Activated CD4-positive, alpha-beta memory T cell treated with anti-CD3 and anti-CD28 coated beads, Interleukin-2, amount 10 ng/mL, durations not matched to agents 7 days and 5 days (primary cell): ENCODE measurements at places on chromosomes 13 and 19.
A peak's percentile ranks its signal among the peaks of the same experiment; 100 is the strongest.

DNA sequence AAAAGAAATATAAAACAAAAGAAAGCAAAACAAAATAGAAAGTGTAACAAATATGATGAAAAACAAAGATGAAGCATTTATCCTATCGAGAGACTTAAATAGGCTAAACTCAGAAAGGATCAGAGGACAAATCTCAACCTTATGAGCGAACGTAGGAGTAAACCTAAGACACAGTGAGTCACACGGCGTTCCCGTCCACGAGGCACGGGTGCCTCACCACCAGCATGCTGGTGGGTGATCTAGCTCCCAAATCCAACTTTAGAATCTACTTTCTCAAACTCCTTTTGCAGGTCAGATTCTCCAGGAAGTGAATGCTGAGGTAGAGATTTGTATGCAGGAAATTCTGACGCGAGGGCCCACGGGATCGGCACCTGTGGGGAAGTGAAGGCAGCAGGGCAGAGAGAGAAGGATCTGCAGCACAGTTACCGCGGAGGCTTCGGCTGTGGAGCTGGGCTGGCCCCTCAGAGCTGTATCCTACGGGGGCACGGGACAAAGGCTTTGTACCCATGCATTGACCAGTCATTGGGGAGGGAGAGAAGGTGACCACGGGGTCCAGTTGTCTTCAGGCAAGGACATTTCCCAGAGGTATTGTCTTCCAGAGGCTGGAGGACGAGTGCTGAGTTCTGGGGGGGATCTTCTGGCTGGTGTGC is 7.5 kb upstream of the MIER2 start:
- DNase-seq: no peak

DNA sequence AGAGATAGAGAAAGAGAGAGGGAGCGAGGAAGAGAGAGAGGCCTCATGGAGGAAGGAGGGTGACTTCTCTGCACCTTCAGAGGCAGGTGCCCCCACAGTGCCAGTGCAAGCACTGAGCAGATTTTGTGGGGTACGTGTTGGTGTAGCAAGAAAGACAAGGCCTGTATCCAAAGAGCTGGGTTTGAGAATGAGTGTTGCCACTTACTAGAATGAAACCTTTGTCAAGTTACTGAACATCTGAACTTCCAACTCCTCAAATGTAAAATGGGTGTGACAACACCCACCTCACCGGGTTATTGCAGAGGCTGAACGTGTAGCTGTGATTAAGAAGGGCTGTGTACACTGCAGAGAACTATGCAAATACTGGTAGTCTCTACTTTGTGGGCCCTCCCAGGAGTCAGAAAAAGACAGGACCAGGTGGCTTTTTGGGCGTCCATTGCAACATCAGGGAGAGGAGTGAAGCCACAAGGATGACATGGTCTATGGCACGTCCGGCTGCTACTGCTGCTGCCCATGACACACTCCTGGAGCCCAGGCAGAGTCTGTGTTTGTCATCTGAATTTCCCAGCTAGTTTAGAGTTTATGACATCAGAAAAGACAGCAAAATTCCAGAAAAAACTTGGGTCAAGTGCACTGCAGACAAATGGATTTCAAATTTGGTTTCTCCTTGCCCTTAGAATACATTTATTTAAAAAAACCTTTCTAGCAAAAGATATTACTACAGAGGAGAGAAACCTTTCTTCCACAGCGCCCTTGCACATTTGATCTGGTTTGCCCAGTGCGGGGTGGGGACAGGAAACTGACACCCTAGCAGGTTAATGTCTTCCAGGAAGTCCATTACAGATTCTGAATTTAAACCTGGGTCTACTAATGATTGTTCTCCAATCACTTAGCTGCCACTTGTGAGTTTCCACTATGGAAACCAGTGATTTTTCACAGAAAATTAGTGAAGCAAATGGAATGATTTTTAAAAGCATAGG is 54.0 kb upstream of the ATP12A start:
- DNase-seq: peak; percentile 65

GRCh38 chr13:67519356-67519755 is 289.2 kb upstream of the PCDH9 start:
- DNase-seq: no peak

DNA sequence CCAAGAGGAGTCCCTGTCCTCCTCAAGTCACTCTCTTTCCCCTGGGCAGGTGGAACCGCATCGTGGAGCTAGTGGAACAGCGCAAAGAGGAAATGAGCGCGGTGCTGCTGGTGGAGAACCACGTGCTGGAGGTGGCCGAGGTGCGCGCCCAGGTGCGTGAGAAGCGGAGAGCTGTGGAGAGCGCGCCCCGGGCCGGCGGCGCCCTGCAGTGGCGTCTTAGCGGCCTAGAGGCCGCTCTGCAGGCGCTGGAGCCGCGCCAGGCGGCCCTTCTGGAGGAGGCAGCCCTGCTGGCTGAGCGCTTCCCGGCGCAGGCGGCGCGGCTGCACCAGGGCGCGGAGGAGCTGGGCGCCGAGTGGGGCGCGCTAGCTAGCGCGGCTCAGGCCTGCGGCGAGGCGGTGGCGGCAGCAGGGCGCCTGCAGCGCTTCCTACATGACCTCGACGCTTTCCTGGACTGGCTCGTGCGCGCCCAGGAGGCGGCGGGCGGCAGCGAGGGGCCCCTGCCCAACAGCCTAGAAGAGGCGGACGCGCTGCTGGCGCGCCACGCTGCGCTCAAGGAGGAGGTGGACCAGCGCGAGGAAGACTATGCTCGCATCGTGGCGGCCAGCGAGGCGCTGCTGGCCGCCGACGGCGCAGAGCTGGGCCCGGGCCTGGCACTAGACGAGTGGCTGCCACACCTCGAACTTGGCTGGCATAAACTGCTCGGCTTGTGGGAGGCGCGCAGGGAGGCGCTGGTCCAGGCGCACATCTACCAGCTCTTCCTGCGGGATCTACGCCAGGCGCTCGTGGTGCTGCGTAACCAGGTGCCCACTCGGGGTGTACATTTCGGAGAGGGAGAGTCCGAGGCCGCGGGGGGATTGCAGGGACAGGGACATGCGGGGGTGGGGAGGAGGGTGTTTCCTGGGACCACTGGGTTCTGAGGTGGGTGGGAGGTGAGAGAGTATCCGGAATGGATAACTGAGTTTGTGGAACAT is 52.8 kb downstream of the SPTBN4 start:
- no peak for DNase-seq

- peak; percentile 86 for DNase-seq
These were observed 8.4 kb downstream of the PEAK3 start for GRCh38 chr19:2273356-2274184.

DNA sequence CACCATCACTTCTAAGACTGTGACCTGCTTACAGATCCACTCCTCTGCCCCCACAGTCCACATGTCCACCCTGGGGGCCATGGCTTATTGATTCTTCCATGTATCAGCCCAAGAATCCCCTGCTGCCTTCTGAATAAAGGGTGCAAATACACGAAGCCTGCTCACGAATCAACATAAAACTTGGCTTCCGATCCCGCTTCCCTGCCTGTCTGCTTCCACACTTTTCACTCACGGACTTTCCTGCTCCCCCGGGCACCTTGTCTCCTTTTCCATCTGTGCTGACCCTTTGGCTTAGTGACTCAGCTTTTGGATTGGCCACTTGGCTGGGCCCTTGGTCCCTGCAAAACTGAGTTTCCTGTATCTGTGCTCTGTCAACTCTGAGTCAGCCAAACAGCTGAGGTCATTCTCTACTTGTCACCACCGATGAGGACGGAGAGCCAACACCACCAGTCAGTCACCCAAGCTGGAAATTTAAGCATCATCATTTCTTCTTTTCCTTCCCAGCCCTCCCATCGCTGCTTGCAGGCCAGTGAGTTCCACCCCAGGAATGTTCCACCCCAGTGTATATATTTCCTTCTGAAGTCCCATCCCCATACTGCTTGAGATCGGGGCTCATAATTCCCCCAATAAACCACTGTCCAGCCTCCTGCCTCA is 11.4 kb upstream of the USP12 start:
- no peak for DNase-seq

DNA sequence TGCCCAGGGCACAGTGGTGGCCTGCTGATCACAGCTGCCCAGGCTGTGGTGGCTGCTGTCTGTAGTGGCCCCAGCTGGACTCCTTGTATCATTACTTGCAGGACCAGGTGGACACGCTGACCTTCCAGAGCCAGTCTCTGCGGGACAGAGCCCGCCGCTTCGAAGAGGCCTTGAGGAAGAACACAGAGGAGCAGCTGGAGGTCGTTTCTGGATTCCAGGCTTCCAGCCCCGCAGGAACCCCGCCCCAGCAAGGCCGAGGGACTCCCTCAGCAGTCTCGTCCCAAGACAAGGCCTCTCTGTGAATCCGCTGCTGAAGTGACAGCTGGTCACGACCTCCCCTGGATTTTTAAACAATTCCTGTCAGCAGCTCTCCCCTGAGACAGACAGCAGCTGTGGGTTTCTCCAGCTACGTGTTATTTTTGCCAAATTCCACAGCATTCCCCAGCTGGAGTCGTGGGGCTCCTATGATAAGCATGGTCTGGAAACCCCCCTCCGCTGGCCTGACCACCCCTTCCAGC is 98.3 kb downstream of the SLC7A1 start:
- DNase-seq: no peak

DNA sequence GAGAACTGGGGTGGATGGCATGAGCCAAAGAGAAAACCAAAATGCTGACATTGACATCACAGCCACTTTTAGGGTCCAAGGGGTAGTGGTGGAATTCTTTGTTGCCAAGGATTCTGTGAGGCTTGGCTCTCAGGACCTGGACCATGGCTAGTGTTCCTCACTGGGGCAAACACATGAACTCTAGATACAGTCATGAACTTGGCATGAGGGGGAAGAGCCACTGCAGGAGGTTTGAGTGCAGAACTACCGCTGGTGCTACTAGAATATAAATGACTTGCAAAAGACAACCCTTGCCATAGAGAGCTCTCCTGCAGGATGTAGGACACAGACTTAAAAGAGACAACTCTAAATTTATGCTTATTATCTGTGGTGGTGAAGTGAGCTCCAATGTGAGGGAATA is 29.8 kb upstream of the FRY start:
- DNase-seq: no peak

DNA sequence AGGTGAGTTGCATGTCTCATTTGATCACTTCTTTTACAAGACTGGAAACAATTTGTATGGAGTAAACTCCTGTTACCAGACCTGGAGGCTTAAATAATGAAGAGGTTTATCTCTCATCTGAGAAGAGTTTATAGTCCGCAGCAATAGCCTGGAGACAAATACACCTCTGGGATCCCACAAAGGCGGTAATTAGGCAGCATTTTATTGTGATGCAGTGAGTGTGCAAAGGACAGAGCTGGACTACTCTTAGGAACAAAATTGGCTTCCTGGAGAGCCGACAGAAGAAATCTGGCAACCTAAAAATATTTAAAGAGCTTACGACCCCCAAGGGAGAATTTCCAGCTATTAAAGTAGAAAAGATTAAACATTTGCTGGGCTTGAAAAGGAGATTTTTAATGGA is 11.8 kb upstream of the KATNAL1 start:
- DNase-seq: no peak

GRCh38 chr19:35213663-35214632 is 14.6 kb downstream of the FAM187B start:
- peak; percentile 78 for DNase-seq

- DNase-seq: peak; percentile 61
These were observed 9.9 kb downstream of the LTBP4 start for GRCh38 chr19:40611096-40611495.

DNA sequence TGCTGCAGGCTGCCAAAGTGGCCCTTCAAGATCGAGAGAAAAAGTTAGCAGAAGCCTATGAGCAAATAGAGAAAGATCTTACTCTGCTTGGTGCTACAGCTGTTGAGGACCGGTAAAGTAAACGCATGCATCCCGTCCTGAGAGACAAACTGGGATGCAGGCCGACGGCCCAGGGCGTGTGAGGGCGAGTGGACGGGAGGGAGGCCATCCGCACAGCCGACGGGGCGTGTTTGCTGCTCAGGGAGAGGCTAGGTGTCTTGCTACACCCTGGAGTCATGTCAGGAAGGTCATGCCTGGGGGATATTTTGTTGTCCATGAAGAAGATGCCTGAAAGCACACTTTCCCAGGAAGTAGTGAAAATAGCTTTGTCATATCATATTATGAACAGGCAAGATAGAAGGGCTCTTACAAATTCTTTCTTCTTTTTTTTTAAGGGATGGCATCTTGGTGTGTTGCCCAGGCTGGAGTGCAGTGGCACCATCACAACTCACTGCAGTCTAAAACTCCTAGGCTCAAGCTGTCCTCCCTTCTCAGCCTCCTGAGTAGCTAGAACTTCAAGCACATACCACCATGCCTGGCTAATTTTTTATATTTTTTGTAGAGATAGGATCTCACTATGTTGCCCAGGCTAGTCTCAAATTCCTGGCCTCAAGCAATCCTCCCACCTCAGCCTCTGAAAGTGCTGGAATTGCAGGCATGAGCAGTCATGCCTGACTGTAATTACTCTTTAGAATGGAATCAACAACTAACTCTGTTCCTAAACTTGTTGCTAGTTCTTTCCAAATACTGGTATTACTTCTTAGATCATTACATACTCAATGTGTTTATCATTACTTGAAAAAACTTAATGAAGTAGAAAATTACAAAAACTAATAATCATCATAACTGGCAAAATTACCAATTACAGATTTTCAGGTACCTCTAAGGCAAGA is 117.6 kb upstream of the MCF2L start:
- no peak for DNase-seq

DNA sequence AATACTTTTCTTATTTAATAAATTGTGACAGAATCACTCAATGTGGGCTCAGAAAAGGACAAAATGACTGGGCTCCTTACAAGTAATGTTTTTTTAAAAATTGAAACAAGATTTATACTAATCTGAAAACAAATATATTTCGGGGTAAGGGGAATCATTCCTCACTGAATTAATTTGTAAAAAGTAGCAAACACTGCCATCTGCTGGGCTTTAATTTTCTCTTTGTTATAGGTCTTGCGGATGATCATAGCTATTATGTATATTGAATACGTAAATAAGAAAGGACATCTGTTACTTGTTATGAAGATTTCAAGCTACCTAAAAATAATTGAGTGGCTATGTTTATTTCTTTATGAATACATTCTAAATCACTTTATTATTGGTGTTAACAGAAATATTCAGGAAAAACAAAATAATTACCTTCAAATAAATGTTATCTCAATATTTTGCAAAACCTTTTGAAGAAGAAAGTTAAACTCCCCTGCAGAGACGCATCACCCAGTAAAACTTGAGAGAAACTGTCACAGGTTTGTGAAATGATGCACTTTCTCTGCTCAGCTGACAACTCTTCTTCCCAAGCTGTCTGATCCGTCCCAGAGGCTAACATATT is 17.8 kb upstream of the ENOX1 start:
- DNase-seq: no peak

DNA sequence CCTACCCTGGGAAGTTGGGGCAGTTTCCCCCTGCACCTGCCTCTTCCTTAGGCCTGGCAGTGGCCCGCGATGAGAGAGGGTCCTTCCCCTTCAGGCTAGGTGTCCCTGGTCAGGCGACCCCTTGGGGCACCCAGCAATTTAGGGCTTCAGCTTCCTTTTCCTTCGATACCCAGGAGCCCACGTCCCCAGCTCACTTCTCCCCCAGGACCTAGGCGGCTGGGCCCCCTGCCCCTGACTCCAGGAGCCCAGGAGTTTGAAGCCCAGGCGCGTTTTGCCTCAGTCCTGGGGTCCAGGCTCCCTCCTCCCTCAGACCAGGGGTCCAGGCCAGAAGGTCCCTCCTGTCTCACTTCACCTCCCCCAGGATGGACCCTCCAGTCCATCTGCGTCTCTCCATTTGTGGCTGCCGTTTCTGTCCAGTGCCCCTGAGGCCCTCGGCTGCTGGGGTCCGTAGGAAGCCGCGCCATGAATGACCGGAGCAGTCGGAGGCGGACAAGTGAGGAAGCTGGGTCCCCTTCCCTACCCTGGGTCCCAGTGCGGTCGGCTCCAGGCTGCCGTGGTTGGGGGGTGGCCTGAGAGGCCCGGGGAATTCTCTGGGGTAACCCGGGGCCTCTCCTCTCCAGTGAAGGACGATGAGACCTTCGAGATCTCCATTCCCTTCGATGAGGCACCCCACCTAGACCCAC is 714 bp downstream of the CCDC106 start:
- DNase-seq: no peak
